NCI-H1092 (cell line): ENCODE measurements at places on chromosomes 6 and 20.

DNA sequence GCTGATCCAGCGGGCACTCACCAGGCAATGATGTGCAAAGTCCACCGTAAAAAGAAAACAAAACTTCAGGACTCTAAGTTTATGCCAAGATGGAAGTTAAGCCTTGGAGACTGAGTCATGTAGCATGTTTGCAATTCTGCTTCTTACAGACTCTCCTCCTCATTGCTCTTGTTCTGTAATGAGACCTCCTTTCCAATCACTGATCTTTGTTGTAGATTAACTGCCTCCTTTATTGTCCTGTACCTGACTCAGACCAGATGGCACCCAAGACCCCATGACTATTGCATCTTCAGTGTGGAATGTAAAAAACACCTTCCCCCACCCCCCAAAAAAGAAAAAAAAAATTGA lies 11.2 kb downstream of the NEU1 start:
- no peak for DNase-seq

DNA sequence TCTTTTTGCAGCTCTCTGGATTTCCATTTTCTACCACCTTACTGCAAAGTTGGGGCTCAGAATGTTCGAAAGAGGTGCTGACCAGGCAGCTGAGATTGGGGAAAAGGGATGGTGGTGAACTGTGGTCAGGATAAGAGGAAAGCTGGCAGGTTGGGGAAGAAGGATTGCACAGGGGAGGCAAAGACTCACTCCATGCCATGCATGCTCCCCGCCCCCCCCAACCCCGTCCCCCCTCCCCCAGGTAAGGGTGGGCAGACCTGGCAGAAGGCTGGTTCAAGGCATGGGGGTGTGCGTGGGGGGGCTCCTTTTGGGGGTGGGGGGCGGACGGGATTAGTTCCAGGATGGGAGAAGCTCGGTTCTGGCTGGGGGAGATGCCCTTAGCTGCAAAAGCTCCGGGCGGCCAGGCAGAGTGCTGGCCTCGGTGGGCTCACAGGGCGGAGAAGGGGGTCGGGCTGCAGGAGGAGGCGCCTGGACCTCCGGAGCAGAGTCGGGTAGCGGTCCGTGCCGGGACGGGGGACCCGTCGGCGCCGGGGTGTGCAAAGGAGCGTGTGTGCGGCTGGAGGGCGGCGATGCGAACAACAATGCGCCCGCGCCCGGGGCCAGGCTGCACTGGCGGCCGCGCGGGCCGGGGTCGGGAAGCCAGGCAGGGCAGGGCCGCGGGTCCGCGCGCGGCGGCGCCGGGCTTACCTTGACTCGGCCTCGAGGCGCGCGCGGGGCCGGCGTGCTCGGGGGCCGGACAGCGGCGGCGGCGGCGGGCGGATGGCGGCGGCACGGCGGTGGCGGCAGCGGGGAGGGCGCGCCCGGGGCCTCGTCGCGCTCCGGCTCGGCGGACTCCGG lies 880 bp downstream of the ADNP start:
- no peak for DNase-seq

DNA sequence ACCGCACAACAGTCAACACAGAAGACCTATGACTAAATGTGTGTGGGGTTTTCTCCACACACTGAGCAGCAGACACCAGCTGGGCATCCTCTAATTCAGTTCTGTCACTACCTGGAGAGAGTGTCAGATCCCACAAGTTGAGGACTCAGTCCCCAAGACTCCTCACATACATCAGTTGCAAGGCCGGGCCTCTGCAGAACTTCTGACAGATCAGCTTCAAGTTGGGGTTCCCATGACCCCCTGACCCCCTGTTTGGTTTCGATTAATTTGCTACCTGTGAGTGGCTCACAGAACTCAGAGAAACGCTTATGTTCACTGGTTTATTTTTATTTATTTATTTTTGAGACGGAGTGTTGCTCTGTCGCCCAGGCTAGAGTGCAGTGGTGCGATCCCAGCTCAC lies 3.2 kb upstream of the NINL start:
- DNase-seq, result no peak

DNA sequence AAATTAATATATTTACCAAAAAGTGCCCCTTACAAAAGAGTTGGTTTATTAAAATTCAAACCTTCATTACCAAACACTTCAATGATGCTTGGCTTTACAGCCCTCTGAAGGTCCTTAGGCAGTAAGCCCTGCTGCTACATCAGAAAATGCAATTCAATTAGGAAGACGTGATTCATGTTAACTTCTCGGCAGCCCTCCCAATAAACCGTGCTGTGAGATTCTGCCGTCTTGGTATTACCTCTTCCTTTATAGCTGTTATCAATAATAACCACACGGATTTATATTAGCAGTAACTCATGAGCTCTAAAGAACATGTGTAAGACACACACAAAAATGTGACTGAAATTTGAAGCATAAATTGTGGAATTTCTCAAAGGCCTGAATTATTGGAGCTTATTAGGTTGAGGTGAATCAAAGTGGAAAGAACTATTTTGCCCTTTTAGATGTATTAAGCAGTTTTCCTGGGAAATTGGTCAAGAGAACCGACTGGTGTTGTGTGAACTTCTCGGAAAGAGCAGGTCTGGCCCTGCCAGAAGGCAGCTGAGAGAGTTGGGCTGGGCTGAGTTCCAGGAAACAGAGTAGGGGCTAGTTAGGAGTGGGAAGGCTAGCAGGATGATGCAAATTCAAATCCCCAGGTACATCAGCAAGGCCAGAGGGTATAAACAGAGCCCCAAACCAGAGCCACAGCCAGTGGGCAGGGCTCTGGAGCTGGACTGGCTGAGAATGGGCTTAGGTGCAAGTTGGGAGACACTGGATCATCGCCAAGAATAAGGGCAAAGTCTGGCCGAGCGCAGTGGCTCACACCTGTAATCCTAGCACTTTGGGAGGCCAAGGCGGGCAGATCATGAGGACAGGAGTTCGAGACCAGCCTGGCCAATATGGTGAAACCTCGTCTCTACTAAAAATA lies 33.1 kb downstream of the FGD2 start:
- peak; percentile 38 for DNase-seq

- DNase-seq, result no peak
Observed at GRCh38 chr6:42278131-42278853, 60.6 kb upstream of the MRPS10 start.

DNA sequence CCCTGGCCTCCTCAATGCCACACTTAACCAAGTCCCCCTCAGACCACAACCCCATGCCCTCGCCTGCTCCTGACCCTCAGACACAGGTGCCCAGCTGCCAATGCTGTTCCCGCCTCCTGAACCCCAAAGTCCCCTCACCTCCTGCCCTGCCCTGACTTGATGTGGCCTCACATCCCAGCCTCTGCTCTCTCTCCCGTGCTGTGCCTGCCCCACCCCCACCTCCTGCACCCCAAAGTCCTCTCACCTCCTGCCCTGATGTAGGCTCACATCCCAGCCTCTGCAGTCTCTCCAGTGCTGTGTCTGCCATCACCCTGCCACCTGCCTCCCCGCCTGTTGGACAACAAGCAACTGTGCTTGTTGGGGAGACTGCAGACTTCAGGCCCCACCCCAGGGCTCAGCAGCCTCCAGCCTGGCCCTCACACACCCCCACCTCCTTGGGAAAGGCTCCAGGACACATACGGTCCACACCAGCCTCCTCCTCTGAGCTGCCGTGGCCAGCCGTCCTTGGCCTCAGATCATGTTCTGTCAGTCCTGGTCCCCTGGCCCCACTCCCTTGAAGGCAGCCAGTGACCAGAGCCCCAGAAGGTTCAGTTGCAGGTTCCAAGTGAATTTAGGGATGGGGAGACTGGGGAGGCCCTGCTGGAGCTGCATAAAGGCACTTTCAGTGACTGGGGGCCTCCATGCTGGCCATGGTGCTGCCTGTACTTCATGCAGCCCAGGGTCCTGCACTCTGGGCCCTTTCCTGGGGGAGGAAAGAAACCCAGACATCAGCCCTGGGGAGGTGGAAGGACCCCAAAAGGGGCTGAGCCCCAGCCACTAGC lies 28.4 kb downstream of the YTHDF1 start:
- DNase-seq, result no peak

GRCh38 chr6:27188885-27189418 lies 58.5 kb upstream of the PRSS16 start:
- DNase-seq, result peak; percentile 18

DNA sequence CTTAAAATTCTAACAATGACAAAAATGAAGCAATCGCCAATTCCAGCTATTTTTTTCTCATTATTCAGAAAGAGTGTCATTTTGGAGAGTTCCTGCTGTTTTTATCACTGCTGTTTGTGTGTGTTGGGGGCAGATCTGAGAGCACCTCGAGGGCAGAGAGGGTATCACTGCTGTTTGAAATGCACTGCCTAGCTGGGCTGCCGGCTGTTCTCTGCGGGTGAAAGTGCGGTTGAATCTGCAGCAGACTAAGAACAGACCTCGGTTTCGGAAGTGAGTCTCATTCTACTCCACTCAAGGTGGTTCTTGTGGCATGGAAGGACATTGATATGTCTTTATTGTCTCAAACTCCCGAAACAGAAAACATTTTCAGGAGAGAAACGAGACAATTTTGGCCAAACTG lies 18.3 kb downstream of the INSM1 start:
- DNase-seq, result no peak
